ENCODE measurements at places on chromosomes 7 and 10.

DNA sequence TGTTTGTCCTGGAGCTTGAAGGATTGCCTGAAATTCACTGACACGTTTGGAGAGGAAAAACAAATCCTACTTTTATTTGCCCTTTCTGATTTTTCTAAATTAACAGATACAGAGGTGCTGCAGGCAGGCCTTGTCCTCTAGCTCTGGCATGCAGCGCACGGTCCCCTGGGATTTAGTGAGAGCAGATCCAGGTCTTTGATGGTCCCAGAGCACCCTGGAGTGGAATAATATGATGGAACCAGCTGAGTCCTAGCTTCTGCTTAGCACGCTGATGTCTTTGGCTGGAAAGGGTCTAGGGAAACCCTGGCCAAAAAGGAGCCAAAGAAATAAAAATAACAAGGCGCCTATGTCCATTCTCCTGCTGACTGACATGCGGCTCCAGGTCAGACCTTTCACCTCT lies 40.5 kb downstream of the C10orf120 start:
- DNase-seq, result peak; percentile 27

DNA sequence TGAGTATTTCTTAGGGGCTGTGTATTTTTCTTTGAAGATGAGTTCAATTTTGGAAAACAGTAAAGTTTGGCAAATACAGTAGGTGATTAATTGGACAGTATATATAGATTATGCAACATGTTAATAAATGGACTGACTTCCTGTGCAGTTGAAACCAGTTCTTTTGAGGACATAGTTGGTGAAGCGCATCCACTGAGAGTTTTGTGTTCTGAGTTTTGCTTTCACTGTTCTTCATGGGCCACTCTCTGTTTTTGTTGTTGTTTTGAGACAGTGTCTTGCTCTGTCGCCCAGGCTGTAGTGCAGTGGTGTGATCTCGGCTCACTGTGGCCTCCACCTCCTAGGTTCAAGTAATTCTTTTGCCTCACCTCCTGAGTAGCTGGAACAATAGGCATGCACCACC lies 109.0 kb downstream of the SDHAF3 start:
- no peak for DNase-seq

DNA sequence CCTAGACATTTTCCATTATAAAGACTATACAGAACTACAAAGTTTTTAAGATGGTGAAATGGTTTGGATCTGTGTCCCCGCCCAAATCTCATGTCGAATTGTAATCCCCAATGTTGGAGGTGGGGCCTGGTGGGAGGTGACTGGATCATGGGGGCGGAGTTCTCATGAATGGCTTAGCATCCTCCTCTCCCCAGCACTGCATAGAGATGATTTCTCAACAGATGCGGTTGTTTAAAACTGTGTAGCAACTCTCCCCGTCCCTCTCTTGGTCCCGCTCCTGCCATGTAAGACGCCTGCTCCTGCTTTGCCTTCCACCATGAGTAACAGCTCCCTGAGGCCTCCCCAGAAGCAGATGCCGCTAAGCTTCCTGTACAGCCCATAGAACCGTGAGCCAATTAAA lies 1.6 kb downstream of the FAM133B start:
- DNase-seq, result no peak

- DNase-seq, result no peak
Measured at GRCh38 chr10:83543691-83544462, 595.4 kb upstream of the GHITM start.

DNA sequence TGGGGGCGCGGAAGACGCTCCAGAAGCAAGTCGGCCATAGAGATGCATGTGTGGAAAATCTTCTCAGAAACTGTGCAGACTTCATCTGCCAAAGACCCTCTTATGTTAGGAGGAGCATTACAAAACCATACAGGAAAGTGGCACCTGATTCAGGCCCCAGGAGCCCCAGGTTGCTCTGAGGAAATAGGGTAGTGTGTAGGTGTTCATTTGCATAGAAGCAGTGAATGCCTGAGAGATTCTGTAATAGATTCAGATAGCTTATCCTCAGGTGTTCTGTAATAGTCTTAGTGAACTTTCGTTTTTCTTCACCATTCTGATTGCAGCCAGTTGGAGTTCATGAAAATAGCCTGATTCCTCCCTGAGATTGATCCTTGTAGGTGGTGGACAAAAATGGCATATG lies 106.4 kb upstream of the GJD4 start:
- DNase-seq, result no peak

- DNase-seq, result peak; percentile 70
Measured at GRCh38 chr7:148697256-148698006, 1.3 kb upstream of the CUL1 start.

DNA sequence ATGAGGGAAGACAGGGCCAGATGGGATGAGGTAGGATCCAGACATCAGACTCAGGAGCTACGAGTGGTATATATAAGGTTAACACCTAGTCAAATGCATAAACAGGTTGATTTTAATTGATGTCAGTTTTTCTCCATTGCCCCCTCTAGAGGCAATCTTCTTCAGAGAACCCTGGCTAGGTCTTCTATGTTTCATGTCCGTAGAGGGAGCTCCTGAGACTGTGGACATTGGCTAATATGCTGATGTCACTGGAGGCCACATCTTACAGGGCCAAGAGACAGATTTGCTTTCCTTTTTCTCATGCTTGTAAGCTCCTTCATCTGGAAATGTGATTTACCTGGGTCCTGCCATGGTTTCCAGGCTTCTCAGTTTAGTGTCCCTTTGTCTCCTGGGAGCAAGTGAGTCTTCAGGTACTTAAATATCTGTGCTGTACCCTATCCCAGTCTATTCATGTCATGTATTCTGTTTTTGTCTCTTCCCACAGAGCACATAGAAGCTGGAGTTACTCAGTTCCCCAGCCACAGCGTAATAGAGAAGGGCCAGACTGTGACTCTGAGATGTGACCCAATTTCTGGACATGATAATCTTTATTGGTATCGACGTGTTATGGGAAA lies 161.6 kb upstream of the PRSS1 start:
- no peak for DNase-seq

DNA sequence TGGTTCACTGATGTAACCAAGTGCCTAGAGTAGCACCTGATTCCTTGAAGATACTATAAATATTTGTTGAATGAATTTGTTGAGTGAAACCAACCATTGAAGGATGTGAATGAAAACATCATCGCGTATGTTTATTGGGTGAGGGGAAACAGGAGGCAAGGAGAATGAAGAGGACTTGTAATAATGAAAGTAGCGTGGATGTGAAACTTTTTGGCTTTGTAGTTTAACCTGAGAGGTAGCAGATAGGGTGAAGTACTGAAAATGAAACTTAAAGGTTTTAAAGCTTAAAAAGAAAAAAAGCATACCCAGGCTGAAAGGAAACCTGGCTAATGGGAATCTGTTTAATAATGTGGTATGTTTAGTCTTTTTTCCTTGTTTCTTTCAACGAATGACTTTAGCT lies 5.2 kb downstream of the CCNY start:
- no peak for DNase-seq

GRCh38 chr7:134553976-134554375 lies 5.1 kb downstream of the AKR1B15 start:
- no peak for DNase-seq

- DNase-seq, result no peak
Measured at GRCh38 chr7:15937571-15937970, 251.1 kb upstream of the MEOX2 start.

DNA sequence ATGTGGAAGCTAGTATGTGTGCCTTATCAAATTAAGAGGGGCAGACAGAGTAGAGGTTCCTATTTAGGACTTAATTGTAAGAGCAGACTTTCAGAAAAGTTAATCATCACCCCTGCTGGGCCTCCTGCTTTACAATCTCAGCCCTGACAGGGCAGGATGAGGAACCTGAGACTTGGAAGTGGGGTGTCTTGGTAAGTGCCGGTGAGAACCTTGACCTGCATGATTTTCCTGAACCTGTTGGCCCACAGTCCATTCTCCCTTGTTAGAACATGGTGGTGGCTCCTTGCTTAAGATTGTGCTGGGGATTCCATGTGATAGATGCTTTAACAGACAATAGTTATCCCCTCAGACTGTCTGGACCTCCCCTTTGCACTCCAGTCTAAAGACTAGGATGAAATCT lies 141.7 kb upstream of the TMEM72 start:
- DNase-seq, result no peak

DNA sequence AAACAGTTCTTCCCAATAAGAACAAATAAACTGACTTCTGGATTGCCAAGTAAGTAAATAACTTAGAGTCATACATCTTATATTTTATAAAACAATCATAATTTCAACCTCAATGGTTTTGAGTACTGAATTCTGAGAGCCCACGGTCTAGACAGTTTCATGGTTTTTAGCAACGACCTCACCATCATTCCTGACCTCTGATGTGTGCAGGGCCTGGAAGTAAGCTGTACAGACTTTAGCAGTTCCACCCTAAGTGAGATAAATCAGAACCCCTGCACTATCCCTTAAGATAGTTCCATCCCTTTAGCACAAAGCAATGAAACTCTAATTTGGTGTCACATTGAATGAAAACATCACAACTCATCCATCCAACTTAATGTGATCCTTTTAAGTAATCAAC lies 86.0 kb downstream of the NEBL start:
- DNase-seq, result no peak

GRCh38 chr7:105336009-105336408 lies 52.7 kb downstream of the SRPK2 start:
- DNase-seq, result no peak

- no peak for DNase-seq
Measured at GRCh38 chr7:99791667-99792369, 7.8 kb upstream of the CYP3A4 start.

DNA sequence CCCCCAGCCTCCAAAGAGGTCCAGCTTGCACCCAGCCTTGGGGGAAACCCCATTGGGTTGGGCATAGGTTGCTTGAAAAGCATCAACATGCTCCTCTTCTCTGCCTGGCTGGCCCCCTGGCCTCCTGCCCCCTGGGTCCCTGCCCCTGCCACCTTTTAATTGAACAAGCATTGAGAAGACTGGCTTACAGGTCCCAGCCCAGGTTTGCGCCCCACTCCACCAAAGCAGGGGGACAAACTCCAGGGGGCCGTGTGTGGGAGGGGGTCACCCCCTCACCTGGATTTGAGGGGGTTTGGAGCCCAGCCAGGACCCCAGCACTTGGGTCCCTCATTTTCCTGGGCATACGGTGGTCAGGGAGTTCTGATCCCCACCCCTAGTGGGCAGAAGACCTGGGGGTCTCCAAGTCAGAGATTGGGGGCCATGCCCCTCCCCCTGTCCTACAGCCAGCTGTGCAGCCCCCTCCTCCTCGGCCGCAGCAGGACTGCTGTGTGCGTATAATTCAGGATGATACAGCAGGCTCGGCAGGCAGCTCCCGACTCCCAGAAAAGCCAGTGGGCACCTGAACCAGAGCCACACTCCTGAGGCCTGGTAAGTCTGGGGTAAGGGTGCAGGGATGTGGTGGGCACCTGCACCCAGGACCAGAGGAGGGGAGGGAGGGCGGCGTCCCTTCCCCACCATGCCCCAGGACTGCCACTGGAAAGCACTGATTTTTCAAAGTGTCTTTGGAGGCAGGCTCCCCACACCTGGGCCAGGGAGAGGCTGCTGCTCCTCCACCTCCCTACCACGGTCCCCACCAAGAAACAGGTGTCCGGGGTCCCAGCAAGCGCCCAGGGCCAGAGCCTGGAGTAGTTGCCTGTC lies 1.7 kb downstream of the ELFN1 start:
- peak; percentile 51 for DNase-seq

- no peak for DNase-seq
Measured at GRCh38 chr7:130986261-130986690, 252.3 kb upstream of the KLF14 start.

- DNase-seq, result no peak
Measured at GRCh38 chr10:24541239-24541753, 182.4 kb downstream of the ARHGAP21 start.

DNA sequence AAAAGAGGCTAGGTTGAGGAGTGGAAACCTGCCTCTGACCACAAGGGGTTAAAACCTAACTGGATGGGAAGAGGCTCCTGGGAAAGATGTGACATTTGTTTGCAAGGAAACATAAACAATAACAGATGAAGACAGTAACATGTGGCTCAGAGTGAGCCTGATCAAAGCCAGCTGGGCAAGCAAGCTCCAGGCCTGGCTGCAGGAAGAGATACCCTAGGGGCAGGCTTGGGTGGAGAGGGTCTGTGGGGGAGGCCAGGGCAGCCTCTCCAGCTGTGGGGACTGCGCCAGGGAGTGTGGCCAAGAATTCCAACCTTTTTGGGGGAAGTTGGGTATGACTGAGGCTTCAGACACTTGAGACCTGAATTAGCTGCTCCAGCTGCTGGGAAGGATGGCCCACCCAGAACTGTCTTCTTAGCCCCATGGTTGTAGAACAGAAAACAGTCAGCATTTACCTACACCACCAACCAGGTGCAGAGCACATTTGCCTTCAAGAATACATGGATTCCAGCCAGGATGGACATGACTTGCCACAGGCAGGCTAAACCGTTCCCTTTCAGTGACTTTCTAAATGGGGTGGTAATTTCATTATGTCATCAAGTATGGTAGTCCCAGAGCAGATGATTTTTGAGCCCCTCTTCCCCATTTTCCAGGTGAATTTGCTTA lies 10.4 kb upstream of the FAM170B start:
- no peak for DNase-seq

DNA sequence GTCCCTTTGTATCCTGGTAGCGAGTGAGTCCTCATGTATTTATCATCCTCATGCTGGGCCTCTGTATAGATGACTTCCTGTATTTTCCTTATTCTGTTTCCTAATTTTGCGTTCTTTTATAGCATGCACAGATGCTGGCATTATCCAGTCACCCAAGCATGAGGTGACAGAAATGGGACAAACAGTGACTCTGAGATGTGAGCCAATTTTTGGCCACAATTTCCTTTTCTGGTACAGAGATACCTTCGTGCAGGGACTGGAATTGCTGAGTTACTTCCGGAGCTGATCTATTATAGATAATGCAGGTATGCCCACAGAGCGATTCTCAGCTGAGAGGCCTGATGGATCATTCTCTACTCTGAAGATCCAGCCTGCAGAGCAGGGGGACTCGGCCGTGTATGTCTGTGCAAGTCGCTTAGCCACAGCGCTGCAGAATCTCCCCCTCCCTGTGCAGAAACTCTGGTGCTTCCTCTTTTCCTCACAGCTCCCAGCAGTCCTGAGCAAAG lies 183.1 kb upstream of the PRSS58 start:
- no peak for DNase-seq

GRCh38 chr7:109611656-109612055 lies 1042.0 kb downstream of the DNAJB9 start:
- DNase-seq, result no peak
